ENCODE measurements at places on chromosomes 7 and 10. TPM values are rescaled to one million over a fixed set of nuclear protein-coding genes. Genes with fewer than 3 reads are reported as not detected.

Gene NACAD
- total RNA-seq: 0.24 TPM

Gene CASD1
- total RNA-seq: 11.9 TPM

Gene XRCC2
- 7.9 TPM for total RNA-seq

Gene LAMB1
- 157 TPM for total RNA-seq

Gene AKR1C4
- total RNA-seq: not detected

Gene EN2
- not detected for total RNA-seq

Gene ZNF282
- 8.3 TPM for total RNA-seq

Gene PNLIPRP2
- total RNA-seq: not detected

Gene NXPH1
- total RNA-seq: not detected

Measured in RPMI7951 (cell line).